ENCODE measurements at places on chromosomes 13 and 19.

- no peak for DNase-seq
These were observed 5.0 kb downstream of the FOSB start for GRCh38 chr19:45472563-45473366.

- no peak for DNase-seq
These were observed 2.9 kb upstream of the PPP6R1 start for GRCh38 chr19:55261671-55262126.

- no peak for DNase-seq
These were observed 14.5 kb downstream of the PPFIA3 start for GRCh38 chr19:49133621-49134454.

DNA sequence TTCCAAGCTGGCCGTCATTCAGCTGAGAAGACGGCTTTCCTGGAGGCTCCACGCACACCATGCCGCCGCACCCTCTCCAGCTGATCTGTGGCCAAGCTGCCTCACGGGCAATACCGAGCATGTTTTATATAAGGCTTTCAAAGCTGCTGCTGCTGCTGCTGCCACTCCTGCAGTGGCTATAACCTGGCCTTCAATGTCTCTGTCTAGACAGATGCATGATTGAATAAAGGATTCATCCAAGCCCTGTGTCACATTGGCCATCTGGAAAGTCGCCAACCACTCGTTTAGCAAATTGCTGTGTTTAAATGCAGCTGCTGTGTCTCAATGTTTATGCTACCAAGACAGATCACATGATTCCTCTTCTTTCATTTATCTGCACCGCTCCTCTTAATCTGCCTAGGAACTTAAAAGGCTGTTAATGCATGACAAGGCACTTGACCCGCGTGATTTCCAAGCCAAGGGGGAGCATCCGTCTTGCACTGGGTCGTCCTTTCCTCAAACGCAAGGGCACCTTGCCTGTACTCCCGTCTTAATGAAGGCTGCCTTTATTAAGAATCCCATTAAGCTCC, 114.3 kb downstream of the TEX26 start:
- peak; percentile 17 for DNase-seq

- DNase-seq: peak; percentile 85
These were observed 1.6 kb downstream of the ELAVL3 start for GRCh38 chr19:11479090-11479897.

DNA sequence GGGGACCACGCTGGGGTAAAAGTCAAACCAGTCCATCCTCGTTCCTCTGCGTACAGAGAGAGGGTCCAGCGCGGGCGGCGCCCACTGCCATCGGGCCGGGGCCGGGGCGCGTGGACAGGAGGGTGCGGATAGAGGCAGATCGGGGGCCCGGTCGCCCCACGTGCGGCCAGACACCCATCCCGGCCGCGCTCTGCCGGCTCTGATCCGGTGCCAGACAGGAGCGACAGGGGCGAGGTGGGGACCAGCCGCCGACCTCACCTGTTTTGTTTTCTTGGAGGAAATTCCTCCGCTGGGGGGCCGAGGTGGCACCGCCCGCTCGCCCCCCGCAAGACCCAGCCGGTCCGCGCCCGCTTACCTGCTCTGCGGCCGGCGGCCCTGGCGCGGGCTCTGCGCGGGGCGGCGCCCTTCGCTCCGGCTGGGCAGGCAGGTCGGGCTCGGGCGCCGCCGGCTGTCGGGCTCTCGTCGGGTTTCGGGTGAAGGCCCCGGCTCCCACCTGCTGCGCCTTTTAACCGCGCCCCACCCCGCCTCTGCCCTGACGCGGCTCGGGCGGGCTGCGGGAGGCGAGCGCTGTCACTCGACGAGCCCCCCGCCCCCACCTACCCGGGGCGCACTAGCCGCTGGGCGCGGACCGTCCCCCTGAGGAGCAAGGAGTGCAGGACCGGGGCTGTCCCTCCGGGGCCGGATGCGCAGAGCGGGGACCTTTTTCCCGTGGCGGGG, at the start of gene GJB6:
GJB6 (minus strand) TSS at position 481 of the 717 bp plus-strand sequence. CDS start 8,839 bp downstream, outside the sequence.
- no peak for DNase-seq

All from putamen (tissue), 1 donor.